Aorta (tissue), 5 donors: ENCODE measurements at places on chromosomes 4 and X. TPM values are rescaled to one million over a fixed set of nuclear protein-coding genes. Genes with fewer than 3 reads are reported as not detected.

- no peaks in the 10 kb centered on the region for H3K4me1 ChIP-seq
- DNase-seq, result no peak
Measured at GRCh38 chrX:118802857-118803256, 20.8 kb upstream of the ZCCHC12 start.

GRCh38 chr4:140152751-140153418 is 1.1 kb downstream of the MAML3 start:
- H3K4me3 ChIP-seq, result peak overlapping the region; percentile 94
- no peaks in the 10 kb centered on the region for H3K27me3 ChIP-seq
- no peaks in the 10 kb centered on the region for H3K36me3 ChIP-seq
- peak overlapping the region; percentile 85 for H3K27ac ChIP-seq
- H3K4me1 ChIP-seq, result no peaks in the 10 kb centered on the region

The PCDH7 gene
- total RNA-seq, result 157 TPM

The ARMCX2 gene
- total RNA-seq, result 36.3 TPM

DNA sequence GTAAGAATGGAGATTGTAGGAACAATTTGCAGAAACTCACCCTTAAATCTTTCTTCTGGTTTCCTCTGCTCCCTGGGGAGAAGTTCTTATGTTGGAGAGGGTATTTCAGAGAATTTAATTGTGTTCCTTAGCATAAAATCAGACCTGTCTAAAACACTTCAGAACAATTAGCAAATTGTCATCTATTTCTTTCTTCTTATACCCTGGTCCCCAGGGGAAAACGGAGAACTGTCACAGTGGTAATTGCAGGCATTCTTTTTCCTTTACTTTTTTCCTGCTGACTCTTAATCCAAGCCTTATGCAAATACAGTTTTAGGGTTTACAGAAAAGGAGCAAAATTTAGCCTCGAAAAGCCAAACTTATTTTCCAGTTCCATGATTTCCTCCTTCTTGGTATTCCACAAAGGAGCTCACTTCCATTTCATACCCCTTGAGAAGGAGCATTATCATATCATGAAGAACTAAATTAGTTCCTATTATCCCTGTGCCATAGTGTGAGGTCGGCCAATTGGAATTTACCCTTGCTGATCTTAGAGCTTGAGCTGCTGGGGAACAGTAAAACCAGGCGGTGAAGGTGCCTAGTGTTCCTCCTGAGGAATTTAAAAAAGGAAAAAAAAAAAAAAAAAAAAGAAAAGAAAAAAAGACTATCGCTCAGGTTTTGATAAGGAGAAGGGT is 173.8 kb downstream of the IL15 start:
- no peaks in the 10 kb centered on the region for H3K4me1 ChIP-seq
- H3K36me3 ChIP-seq, result no peaks in the 10 kb centered on the region
- no peak overlapping the region for H3K27ac ChIP-seq
- no peaks in the 10 kb centered on the region for H3K27me3 ChIP-seq
- no peak for DNase-seq

DNA sequence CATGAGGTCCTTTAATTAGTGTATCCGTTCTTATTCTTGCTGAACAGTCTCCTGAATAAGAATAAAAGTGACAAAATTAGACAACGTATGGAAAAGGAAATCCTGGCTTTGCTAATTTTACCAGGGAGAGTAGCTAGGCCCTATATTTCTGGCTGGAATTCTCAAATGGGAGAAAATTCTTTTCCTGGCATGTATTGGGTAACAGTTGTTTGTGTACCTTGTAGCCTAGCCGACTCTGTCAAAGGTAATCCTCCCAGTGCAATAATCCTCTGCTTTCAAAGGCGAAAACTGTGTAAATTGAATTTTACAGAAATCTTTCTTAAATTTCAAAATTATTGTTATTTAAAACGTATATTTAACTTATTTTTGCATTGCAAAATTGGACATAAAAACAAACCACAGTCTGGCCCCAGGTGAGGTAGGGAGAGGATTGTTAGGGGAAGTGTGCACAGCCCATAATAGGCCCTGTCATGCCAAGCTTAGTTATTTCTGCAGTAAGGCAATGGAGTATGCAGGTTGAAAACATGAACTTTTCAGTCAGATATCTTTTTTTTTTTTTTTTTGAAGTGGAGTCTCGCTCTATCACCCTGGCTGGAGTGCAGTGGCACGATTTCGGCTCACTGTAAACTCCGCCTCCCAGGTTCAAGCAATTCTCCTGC is 18.9 kb upstream of the TENM3 start:
- no peaks in the 10 kb centered on the region for H3K27me3 ChIP-seq
- no peaks in the 10 kb centered on the region for H3K36me3 ChIP-seq
- H3K4me1 ChIP-seq, result no peaks in the 10 kb centered on the region
- H3K27ac ChIP-seq, result no peak overlapping the region

DNA sequence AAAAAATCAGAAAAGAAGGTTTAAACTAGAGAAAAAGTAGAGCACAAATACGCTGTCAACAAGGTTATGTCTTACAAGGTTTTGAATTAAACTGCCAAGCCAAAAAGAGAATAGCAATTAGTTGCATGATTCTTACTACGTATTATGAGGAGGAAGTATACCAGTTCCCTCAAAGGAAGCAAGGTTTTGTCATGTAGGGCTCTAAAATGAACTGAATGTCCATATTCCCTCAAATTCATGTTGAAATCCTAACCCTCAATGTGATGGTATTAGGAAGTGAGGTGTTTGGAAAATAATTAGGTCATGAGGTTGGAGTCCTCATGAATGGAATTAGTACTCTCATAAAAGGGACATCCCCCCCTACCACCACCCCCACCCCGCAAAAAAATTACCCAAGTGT is 201.0 kb downstream of the FBXW7 start:
- H3K4me3 ChIP-seq, result no peak overlapping the region
- no peaks in the 10 kb centered on the region for H3K36me3 ChIP-seq
- no peaks in the 10 kb centered on the region for H3K27me3 ChIP-seq

DNA sequence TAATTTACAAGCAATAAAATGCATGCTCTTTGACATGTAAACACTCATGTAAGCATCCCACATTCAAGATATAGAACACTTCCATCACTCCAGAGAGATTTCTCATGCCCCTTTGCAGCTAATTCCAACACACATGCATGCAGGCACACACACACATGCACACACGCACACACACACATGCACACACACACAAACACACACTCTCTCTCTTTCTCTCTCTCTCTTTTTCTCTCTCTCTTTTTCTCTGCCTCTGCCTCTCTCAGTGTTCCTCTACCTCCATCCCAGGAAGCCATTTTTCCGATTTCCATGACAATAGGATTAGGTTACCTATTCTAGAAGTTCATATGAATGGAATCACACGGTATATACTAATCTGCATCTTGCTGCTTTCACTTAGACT is 11.9 kb upstream of the SOD3 start:
- H3K4me1 ChIP-seq, result peaks cover 2% of the 10 kb centered on the region
- no peak for DNase-seq
- H3K36me3 ChIP-seq, result no peaks in the 10 kb centered on the region
- no peaks in the 10 kb centered on the region for H3K27me3 ChIP-seq
- no peak overlapping the region for H3K27ac ChIP-seq

The KCTD8 gene
- 4.8 TPM for total RNA-seq

DNA sequence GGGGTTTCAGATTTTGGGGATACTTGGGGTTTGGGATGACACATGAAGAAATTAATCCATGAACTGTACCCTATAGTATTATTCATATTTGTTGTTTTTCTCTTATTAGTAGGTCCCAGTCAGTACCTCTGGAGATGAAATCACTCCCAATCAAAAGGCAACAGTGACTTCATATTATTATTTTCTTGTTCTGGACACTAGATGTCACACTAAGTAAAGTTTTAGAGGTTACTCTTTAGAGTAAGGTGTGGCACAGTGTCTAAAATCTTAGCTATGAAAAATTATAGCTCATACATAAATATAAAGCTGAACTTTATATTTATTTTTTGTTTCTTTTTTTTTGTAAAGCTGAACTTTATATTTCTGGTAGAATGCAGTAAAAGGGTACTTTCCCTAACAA is 35.1 kb downstream of the FAM114A1 start:
- no peaks in the 10 kb centered on the region for H3K27me3 ChIP-seq
- H3K4me1 ChIP-seq, result no peaks in the 10 kb centered on the region
- peaks cover 18% of the 10 kb centered on the region for H3K36me3 ChIP-seq
- no peak overlapping the region for H3K27ac ChIP-seq
- no peak for DNase-seq
- H3K4me3 ChIP-seq, result no peak overlapping the region

DNA sequence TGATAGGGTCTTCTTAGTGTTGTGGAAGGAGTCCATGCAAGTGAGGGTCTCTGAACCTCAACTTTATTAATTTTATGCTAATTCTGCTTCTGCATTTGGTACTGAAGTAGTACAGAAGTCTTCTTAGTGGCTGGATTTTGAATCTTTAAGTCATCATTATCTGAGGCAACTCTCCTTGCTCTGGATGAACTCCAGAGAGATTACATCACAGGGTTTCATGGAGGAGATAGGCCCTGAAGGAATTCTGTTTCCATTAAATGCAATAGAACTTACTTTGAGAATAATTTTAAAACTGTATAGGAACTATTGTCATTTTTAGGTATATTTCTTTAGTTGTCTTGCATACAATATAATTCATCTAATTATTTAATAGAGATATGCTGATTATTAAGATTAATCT is 451.2 kb downstream of the FAT4 start:
- DNase-seq, result no peak
- H3K27ac ChIP-seq, result no peak overlapping the region
- no peak overlapping the region for H3K4me3 ChIP-seq
- no peaks in the 10 kb centered on the region for H3K27me3 ChIP-seq
- no peaks in the 10 kb centered on the region for H3K4me1 ChIP-seq

The ATP8A1 gene
- 11.6 TPM for total RNA-seq

The SPATA18 gene
- total RNA-seq, result 12.5 TPM

DNA sequence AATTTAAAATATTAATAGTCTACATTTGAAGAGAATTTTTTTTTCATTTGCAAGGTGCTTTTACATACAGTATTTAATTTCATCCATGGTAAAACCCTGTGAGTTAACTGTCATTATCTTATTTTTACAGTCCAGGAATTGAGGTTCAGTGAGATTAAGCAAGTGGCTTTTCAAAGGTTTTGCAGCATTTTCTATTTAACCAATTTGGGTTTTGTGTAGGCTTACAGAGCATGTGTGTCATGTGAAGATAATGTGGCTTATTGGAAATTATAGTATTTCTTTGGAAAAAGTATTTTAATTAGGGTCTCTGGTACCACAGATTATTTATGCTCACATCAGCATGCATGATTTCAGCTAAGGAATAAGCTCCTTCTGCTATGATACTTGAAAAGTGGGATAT is 4.5 kb downstream of the XK start:
- no peaks in the 10 kb centered on the region for H3K4me1 ChIP-seq
- no peak for DNase-seq
- peaks cover 2% of the 10 kb centered on the region for H3K36me3 ChIP-seq
- H3K4me3 ChIP-seq, result no peak overlapping the region

The TMSB15C gene
- total RNA-seq, result 5.4 TPM

DNA sequence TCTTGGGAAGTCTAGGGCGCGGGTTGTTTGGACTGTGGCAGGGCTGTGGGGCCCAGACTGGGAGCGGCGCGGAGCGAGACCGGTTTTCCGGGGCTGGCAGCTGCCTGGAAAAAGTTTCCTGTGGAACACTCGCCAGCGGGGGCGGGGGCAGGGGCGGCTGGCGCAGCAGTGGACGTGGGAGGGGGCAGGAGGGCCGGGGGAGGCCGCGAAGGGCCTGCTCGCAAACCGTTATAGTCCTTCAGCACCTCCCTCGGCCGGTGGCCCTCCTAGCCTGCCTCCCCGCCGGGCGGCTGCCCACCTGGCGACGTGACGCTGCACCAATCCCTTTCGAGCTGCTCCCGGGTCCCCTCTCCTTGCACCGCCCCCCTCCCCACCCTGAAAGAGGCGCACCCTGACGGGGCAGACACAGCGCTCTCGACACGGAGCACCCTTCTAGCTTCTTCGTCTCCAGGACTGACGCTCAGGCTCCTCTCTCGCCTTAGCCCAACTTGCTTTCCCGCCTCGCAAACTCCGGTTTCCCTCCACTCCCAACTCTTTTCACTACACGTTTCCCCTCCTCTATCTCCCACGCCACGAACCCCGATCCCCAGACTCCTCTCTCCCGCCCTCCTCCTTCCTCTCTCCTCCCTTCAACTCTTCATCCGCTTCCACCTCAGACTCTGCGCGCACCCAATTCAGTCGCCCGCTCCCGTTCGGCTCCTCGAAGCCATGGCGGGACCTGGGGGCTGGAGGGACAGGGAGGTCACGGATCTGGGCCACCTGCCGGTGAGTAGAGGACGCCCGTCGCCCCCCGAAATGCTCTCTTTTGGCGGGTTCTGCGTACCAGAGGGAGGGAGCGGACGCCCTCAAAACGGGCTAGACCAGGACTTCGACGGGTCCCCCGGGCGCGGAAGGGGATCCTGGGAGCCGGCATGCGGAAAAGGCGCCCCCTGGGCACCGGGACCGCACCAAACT is at the start of gene NRK:
NRK (plus strand) TSS at position 402 of the 954 bp plus-strand sequence; CDS start at position 709, 307 bp downstream.
- H3K27me3 ChIP-seq, result no peaks in the 10 kb centered on the region
- no peaks in the 10 kb centered on the region for H3K36me3 ChIP-seq
- H3K27ac ChIP-seq, result peak within 1 kb of the TSS; percentile 52

- H3K27me3 ChIP-seq, result no peaks in the 10 kb centered on the region
- H3K4me1 ChIP-seq, result no peaks in the 10 kb centered on the region
- DNase-seq, result no peak
Measured at GRCh38 chrX:1803741-1804140, 188.9 kb downstream of the ASMT start.

GRCh38 chr4:14196131-14196530 is 568.6 kb upstream of the BOD1L1 start:
- no peak overlapping the region for H3K27ac ChIP-seq
- H3K27me3 ChIP-seq, result no peaks in the 10 kb centered on the region
- DNase-seq, result peak; percentile 73
- H3K36me3 ChIP-seq, result no peaks in the 10 kb centered on the region
- H3K4me1 ChIP-seq, result no peaks in the 10 kb centered on the region

The POF1B gene
- total RNA-seq, result 0.23 TPM

- H3K27ac ChIP-seq, result no peak overlapping the region
- DNase-seq, result no peak
- H3K36me3 ChIP-seq, result no peaks in the 10 kb centered on the region
- no peak overlapping the region for H3K4me3 ChIP-seq
- H3K4me1 ChIP-seq, result no peaks in the 10 kb centered on the region
- no peaks in the 10 kb centered on the region for H3K27me3 ChIP-seq
Measured at GRCh38 chr4:153929675-153930074, 140.8 kb upstream of the SFRP2 start.

- H3K36me3 ChIP-seq, result no peaks in the 10 kb centered on the region
- DNase-seq, result no peak
- H3K27ac ChIP-seq, result no peak overlapping the region
- no peak overlapping the region for H3K4me3 ChIP-seq
- no peaks in the 10 kb centered on the region for H3K27me3 ChIP-seq
Measured at GRCh38 chrX:22323541-22323940, 50.8 kb downstream of the CBLL2 start.

The PHKA1 gene
- total RNA-seq, result 10.6 TPM

GRCh38 chrX:134898440-134898839 is 92.4 kb upstream of the SMIM10 start:
- no peak for DNase-seq
- H3K4me1 ChIP-seq, result no peaks in the 10 kb centered on the region
- no peak overlapping the region for H3K4me3 ChIP-seq
- no peaks in the 10 kb centered on the region for H3K36me3 ChIP-seq
- H3K27me3 ChIP-seq, result no peaks in the 10 kb centered on the region
- H3K27ac ChIP-seq, result no peak overlapping the region

The BTK gene
- 7.8 TPM for total RNA-seq

- no peaks in the 10 kb centered on the region for H3K4me1 ChIP-seq
- peak overlapping the region; percentile 44 for H3K27ac ChIP-seq
- peak; percentile 88 for DNase-seq
- H3K4me3 ChIP-seq, result peak overlapping the region; percentile 97
- H3K27me3 ChIP-seq, result no peaks in the 10 kb centered on the region
- H3K36me3 ChIP-seq, result no peaks in the 10 kb centered on the region
Measured at GRCh38 chr4:140152013-140152703, 1.8 kb downstream of the MAML3 start.
